ENCODE measurements at places on chromosomes 3 and 15.
A peak's percentile ranks its signal among the peaks of the same experiment; 100 is the strongest.

DNA sequence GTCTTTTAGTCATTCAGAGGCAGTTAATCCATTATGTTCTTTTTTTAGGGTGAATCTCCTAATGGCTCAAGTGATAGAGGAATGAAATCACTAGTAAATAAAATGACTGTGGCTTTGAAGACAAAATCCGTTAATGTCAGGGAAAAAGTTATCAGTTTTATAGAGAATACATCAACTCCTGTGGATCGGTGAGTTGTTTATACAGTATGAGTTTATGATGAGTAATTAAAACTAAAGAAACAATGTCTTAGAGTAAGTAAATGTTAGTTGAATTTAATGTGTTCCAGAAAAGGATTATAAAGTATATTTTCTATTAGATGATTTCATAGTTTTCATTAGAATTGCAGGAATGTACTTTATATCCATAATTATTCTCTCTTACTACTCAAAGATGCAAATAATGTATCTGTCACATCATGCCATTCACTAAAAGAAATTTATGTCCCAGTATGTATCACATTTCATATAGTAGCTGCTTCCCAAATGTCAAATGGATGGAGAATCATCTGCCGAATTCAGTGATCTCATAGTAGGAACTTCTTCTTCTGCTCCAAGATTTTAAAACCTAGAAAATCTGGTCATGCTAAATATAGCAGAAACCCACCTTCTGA lies 24.1 kb upstream of the NIT2 start:
- no peak for DNase-seq

- DNase-seq, result no peak
Observed at GRCh38 chr15:72754096-72754495, 29.5 kb downstream of the ADPGK start.

- no peak for DNase-seq
Observed at GRCh38 chr15:39403640-39404117, 177.2 kb upstream of the THBS1 start.

GRCh38 chr3:157549498-157549897 lies 46.3 kb upstream of the VEPH1 start:
- DNase-seq, result no peak

GRCh38 chr3:46852839-46853355 lies 10.3 kb downstream of the MYL3 start:
- no peak for DNase-seq

DNA sequence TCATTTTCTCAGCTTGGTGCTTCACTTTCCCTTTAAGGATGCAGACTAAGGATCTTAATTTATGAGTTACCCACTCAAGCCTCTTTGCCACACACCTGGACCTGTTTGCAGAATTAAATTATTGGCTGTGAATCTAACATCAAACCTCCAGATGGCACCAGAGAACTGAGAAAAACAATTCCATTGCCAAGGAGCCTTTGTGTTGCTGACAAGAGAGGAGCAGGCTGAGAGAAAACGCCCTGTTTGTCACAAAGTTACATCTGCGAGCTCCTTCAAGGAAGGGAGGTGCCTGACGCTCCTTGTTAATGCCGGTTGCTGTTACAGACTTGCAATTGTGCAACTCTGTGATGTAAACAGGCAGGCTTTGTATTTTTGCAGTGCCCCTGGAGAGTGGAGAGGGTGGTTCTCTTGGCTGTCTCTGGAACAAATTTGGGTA lies 36.3 kb upstream of the TMC3 start:
- peak; percentile 37 for DNase-seq

- DNase-seq, result no peak
Observed at GRCh38 chr3:50585919-50586762, 16.8 kb downstream of the HEMK1 start.

- DNase-seq, result no peak
Observed at GRCh38 chr3:27317096-27317495, 52.1 kb downstream of the NEK10 start.

GRCh38 chr3:48278884-48279559 lies 38.1 kb downstream of the ZNF589 start:
- DNase-seq, result no peak

- no peak for DNase-seq
Observed at GRCh38 chr3:107375682-107376081, 1.6 kb upstream of the CCDC54 start.

DNA sequence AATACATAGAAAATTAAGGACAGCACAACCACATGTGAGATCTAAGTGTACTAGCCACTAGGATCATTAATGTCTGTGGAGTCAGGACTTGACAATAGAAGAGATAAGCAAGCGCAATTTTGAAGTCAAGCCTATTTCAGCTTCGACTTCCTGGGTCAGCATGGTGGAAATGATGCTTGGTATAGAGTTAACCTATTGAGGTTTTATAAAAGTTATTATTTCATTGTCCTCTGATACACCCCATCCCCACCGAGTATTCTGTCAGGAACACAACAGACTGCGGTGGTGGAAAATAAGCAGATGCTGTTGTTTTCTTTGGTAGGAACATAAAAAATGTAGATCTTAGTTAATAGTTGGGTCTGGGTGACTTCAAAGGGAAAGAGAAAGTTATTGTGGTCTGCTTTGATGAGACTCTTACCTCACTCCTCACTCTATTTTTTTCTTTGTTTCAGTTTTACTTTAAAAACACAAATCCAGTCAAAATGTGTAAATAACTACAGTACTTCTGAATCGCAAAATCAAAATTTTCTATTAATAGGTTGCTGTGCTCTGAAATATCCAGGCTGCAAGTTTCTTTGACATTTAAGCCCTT lies 82.1 kb downstream of the IL5RA start:
- DNase-seq, result no peak

DNA sequence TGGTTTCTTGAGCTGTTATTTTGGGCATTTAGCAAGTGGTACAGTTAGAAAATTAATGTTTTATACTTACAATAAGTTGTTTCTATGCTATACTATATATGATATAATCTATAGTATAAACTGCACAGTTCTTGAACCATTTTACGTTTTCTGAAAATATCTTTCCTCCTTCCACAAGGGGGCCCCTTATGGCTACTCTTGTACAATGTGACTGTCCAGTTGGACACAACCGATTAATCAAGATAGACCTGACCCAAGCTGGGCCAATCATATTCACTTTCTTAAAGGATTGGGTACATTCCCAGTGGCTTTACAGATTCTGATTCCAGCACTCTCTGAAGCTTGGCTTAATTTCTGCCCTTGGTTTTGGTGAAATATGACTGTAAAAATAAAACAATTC lies 953.4 kb downstream of the AGBL1 start:
- DNase-seq, result no peak

DNA sequence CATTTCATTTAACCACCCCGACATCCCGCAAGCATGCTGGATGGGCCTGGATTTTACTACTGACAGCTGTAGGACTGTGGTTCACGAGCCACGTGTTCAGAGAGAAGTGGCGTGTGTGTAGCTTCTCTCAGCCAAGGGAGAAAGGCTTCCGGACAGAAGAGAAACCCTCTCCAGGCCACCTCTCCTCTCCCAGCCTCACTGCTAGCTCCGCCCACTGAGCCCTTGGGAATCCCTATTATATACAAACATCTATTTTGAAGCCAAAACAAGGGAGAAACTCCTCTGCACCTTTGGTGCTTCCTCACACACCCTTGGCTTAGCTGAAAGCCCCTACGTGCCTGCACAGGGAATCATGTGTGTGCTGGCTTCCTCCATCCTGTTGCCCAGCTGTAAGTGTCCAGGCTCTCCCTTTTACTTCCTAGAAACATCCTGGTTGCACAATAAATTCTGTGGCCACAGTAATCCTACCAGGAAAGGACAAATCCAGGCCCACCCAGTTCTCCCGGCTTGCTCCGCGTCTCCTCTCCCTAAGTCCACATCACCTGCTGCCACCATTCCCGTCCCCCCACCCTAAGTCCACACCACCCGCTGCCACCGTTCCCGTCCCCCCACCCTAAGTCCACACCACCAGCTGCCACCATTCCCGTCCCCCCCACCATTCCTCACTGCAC lies 30.5 kb downstream of the PCSK6 start:
- DNase-seq, result no peak

- no peak for DNase-seq
Observed at GRCh38 chr3:109050591-109051167, 67.3 kb downstream of the MORC1 start.

- peak; percentile 74 for DNase-seq
Observed at GRCh38 chr3:106403371-106404145, 534.7 kb upstream of the CBLB start.

GRCh38 chr15:71002316-71002715 lies 109.7 kb downstream of the LRRC49 start:
- DNase-seq, result no peak

GRCh38 chr15:80841541-80841940 lies 62.4 kb downstream of the CEMIP start:
- DNase-seq, result no peak

DNA sequence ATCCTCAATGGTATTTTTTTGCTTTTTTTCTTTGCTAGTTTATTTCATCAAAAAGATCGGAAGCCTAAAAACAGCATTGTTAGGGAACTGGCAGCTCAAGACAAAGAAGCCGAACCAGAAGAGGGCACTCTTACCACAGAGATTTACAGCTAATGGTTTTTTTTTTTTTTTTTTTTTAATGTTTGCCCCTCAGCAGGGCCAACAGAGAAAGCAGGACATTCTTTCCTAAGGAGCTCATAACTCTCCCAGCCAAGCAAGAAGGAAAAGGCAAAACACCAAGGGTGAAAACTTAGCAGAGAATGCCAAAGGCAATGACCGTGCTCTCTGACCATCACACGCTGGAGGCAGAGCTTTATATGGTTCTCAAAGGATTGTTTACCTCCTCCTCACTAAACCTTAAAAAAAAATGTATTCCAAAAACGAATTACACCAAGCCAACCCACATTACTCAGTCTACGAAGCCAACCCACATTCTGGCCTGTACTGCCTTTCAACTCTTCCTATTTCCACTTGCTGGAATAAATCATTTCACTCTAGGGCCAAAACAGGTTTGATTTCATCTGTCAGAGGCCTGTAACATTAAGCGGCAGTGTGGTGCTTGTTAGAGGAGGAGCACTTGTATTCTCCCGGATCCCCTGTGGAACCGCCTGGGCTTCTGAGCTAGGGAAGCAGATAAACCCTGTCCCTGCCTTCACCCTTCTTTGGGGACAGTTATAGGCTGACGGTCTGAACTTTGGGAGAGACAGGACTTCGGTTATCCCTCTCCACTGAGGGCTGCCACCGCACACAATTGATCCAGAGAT lies 35.6 kb upstream of the GYG1 start:
- DNase-seq, result peak; percentile 30

GRCh38 chr15:41827880-41828806 lies at the start of gene JMJD7:
TSS of gene JMJD7 (plus strand) at chr15:41828092. CDS start at chr15:41828125, 33 bp downstream.
- no peak for DNase-seq

GRCh38 chr3:24349367-24350019 lies 145.2 kb downstream of the THRB start:
- DNase-seq, result no peak

DNA sequence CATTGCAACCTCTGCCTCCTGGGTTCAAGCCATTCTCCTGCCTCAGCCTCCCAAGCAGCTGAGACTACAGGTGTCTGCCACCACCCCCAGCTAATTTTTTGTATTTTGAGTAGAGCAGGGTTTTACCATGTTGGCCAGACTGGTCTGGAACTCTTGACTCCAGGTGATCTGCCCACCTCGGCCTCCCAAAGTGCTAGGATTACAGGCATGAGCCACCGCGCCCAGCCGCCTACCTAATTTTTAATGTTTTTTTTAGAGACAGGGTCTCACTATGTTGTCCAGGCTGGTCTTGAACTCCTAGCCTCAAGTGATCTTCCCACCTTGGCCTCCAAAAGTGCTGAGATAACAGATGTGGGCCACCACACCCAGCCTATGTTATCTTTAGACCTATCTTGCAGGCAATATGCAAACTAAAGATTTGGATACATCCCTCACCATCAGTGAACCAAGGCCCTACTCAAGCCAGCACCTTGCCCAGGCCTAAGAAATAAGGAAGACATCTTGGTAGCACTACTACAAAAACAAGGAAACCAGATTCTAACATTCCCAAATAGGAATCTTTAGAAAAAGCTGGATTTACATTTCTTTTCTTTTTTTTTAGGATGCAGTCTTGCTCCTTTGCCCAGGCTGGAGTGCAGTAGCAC lies 6.3 kb upstream of the GMPPB start:
- DNase-seq, result no peak
